NCI-H526 (cell line): ENCODE measurements at places on chromosomes 16 and 17.
A peak's percentile ranks its signal among the peaks of the same experiment; 100 is the strongest.

DNA sequence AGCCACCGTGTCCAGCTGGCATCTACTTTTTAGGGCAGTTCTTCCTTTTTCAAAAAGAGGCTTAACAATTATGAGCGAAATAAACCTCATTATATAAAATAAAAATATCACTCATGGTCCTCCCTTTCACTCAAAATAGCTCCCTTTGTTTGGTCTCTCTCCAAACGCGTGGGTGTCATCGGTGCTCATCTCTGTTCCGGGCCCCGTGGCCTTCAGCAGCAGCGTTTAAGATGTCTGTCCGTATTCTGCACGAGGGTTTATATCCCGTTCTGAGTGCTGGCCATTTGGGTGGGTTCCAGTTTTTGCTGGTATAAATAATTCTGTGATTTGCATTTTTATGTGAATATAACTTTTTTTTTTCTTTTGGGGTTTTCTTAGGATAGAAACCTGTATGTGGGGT, 33.4 kb downstream of the PRMT7 start:
- DNase-seq: no peak

GRCh38 chr16:78230832-78231231, 131.4 kb downstream of the WWOX start:
- DNase-seq: no peak

GRCh38 chr17:51132964-51133319, 12.3 kb upstream of the SPAG9 start:
- peak; percentile 15 for DNase-seq

DNA sequence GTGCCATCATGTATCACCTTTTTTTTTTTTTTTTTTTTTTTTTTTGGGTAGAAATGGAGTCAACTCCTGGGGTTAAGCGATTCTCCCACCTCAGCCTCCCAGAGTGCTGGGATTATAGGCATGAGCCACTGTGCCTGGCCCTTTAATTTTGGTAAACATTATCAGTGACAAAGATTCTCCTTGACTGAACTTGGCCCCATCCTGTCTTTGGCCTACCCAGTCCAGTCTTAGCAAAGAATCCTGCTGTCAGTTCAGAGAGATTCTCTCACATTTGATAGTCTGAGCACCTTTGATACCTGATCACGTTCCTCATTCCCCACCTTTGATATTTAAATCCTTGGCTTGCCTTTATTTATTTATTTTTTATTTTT, 11.5 kb downstream of the RAD51C start:
- DNase-seq: no peak

DNA sequence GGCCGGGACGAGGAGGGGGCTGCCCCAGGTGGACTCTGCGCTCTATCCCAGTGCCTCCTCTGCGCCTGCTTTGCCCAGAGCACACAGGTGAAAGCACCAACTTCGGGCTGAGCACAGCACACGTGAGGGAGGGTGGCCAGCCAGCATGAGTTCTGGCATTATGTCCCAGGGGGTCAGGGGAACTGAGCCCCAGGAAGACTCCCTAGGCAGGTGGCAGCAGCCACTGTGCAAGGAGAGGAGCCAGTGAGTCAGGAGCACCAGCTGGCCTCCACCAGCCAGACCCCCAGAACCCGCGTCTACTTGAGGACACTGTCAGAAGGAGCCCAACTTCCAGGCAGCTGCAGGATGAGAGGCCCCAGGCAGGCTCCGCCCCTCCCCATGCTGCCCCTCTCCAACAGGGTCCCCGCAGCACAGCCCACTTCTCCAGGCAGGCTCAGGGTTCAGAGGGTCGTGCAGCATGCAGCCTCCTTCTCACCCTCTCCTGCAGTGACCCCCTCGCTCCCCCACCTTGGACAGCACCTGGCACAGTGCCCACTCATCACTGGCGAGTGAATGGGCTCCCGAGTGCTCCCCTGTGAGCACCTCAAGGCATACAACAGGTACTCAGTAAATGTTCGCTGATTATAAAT, 44.2 kb upstream of the RASD1 start:
- DNase-seq: peak; percentile 13

GRCh38 chr16:8889893-8890548, 7.9 kb downstream of the LITAFD start:
- DNase-seq: no peak
